ENCODE measurements at places on chromosomes 16 and 17.
A peak's percentile ranks its signal among the peaks of the same experiment; 100 is the strongest.

DNA sequence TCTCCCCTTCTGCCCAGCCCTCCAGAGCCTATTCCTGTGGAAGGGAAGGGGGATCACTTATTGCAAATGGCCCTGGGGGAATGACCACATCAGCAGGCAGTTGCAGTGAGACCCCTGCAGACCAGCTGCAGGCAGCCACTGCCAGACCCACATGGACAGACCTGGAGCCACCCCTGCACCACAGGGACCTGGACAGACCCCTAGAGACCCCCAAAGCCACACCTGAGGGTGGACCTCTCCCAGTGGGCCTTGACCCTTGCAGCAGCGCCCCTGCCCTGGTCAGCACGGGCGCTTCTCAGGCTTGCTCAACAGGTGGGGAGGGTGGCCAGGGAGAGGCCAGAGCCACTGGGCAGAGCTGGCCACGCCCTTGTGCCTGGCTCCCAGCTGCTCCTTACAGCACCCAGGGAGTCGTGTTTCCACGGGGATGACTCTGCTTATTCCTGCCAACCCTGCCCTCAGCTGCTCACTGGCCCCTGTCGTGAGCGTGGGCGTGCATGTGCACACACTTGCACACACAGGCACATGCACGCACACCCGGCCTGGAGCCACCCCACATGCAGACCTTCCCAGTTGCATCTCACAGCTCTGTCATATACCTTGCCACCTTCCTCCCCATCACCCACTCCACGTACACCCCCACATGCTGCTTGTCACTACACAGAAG, 1.3 kb upstream of the SCN4A start:
- DNase-seq = peak; percentile 43

DNA sequence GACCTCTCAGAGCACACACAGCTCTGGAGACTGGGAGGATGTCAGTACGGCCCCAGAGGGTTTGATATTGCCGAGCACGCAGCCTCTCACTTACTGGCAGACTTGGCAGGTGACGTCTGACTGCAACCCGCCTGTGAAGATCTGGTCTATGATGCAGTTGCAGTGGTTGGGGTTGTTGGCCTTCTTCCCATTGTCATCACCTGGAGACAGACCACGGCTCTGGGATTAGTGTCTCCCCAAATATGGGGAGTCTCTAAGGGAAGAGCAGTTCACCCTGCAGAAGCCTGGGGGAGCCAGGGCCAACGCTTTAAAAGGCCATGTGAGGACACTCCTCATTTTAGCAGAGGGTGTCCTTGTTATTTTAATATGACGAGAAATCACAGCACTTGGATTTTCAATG, 30.1 kb downstream of the USP22 start:
- no peak for DNase-seq

GRCh38 chr16:88649924-88650748, 717 bp downstream of the CYBA start:
- no peak for DNase-seq

DNA sequence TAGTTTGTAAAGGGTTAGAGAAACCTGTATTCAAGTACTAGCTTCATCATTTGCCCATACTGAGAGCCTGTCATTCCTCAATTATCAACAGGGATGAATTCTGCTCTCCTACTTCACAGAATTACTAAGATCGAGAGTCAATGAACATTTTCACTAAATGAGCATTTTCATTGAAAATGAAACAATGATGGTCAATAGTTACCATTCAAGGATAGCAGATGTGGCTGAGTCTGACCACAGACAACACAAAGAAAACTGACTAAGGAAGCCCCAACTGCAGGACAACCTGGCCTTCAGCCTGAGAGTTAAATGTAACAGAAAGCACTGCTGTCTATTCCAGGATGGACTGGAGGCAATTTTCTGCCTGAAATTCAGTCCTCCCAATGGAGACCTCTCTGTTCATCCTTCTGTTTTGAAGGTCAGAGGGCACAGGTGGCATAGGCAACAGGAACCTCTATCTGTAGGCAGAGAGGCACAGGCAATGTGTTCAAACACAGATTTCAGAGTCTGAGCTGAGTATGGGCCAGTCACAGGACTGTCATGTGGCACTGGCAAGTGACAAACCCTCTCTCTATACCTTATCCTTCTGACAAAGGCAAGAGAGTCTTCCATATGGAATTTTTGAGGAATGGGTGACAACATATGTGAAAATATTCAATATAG, 19.5 kb downstream of the TRAF4 start:
- DNase-seq = no peak

DNA sequence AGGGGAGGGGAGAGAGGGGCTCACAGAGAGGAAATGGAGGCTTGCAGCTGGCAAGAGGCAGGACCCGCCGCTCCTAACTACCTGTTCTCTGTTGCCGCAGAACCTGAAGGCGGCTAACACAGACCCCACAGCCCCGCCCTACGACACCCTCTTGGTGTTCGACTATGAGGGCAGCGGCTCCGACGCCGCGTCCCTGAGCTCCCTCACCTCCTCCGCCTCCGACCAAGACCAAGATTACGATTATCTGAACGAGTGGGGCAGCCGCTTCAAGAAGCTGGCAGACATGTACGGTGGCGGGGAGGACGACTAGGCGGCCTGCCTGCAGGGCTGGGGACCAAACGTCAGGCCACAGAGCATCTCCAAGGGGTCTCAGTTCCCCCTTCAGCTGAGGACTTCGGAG, 39.0 kb upstream of the CDH1 start:
- DNase-seq = no peak

DNA sequence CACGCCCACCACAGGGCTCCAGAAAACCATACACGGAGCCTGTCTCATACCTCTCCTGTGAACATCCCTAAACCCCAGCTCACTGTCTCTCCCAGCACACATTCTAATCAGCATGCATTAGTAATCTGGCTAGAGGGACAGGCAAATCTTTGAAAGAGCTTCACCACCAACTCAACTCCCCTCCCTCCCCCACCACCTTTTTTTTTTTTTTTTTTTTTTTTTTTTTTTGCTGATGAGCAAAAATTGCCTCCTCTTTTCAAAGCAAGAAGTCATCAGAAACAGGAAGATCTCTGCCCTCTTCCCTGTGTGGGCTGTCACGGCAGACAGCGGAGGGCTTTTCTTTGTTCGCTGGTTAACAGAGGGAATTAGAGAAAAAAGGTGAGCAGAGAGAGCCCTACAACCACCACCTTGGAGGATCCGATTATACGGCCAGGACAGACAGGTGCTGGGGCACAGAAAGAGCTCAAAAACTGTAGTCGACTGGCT, 19.9 kb downstream of the GAS7 start:
- no peak for DNase-seq

DNA sequence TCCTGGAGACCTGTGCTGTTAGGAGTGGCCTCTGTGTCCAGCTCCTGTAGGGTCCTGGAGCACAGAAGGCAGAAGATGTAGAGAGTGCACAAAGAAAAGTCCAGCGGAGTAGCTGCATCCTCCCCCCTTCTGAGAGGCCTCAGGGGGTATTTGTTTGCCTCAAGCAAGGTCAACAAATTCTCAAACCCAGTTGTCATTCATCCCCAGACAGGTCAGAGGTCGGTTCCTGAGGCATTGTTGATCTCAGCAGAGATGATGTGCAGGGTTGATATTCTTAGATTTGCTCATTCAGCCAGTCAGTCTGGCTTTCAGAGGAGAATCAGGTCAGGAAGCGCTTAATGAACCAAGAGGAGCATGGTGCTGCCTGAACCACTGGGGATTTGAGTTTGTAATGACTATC, 8.3 kb upstream of the RBFOX1 start:
- DNase-seq = no peak

DNA sequence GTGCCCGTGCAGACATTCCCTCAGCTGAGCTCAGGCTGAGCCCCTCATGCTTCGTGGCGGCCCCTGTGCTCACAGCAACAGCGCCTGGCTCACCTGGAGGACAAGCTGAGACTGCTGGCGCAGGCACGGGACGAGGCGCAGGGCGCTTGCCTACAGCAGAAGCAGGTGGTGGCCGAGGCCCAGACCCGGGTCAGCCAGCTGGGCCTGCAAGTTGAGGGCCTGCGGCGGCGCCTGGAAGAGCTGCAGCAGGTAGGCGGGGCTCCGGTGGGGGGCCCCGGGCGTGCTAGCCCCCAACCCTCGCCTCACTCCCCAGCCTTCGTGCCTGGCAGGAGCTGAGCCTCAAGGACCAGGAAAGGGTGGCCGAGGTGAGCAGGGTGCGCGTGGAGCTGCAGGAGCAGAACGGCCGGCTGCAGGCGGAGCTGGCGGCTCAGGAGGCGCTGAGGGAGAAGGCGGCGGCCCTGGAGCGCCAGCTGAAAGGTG, 1.4 kb upstream of the RAC3 start:
- DNase-seq = no peak

GRCh38 chr17:75128694-75129505, 2.6 kb downstream of the NT5C start:
- DNase-seq = no peak

- DNase-seq = peak; percentile 61
These were observed 52.8 kb downstream of the TOM1L2 start for GRCh38 chr17:17919169-17920107.

Data from mammary epithelial cell (primary cell).